Posterior cingulate gyrus (tissue), 11 donors: ENCODE measurements at places on chromosomes 6 and 20.

- DNase-seq, result no peak
Measured at GRCh38 chr6:136446579-136447187, 103.5 kb downstream of the MAP7 start.

DNA sequence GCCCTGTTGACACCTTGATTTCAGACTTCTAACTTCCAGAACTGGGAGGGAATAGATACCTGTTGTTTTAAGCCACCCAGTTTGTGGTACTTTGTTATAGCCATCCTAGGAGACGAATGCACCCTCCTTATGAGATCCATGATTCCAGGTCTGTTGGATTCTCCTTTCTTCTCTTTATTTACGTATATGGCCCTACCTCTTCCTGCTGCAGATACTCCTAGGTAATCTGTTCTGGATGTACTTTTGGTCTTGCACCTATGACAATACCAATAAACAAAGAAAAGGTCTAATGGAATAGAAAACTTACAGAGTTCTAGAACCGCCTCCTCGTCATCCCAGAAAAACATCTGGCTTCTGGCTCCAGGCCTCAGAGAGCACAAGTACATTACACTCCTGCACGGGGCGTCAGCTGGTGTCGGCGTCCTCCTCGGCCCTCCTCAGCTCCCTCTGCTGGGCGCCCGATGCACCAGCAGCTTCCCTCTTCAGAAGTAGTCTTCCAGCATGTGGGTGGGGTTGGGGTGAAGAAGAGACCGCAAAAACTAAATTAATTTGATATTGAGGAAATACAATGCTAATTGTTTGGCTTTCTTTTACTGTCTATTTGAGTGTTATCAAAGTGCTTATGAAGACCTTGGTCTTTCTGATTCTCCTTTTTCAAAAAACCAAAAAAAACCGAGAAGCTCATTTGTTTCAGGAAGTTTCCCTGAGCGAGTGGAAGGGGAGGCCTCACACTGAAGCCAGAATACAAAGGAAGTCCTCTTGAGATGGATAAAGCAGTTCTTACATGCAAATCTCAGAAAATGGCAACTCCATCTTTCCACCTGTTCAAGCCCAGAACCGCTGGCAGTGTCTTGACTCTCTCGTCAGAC lies 9.7 kb upstream of the ATXN1 start:
- DNase-seq, result peak; percentile 65

- no peak for DNase-seq
Measured at GRCh38 chr6:143766185-143766553, 77.0 kb upstream of the LTV1 start.

DNA sequence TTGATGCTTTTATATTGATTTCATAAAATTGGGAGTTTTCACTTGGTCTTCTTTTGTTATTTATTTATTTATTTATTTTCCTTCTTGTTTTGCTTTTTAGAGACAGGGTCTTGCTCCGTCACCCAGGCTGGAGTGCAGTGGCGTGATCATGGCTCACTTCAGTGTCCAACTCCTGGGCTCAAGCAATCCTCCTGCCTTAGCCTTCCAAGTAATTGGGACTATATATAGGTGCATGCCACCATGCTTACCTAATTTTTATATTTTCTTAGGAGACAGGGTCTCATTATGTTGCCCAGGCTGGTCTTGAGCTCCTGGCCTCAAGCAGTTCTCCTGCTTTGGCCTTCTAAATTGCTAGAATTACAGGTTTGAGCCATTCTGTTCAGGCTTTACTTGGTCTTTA lies 38.3 kb upstream of the MYLK2 start:
- DNase-seq, result no peak

- no peak for DNase-seq
Measured at GRCh38 chr6:148109732-148110131, 232.9 kb upstream of the SASH1 start.

DNA sequence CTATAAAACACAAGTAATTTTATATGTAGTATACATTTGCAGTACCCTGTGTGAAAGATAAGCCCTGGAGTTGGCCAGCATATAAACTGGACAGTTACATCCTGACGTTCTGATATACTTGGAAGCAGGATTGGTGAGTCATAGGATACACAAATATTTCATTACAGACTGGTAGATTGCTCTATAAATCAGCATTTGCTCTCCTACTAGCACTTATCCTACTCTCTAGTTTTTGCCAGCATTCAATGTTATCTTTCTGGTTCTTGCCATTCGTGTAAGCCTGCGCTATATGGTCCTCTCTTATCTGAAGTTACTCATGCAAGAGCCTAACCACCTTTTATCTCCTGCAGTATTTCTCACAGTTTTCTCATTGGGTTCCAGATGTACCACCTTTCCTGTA lies 680.2 kb upstream of the MMS22L start:
- DNase-seq, result no peak

DNA sequence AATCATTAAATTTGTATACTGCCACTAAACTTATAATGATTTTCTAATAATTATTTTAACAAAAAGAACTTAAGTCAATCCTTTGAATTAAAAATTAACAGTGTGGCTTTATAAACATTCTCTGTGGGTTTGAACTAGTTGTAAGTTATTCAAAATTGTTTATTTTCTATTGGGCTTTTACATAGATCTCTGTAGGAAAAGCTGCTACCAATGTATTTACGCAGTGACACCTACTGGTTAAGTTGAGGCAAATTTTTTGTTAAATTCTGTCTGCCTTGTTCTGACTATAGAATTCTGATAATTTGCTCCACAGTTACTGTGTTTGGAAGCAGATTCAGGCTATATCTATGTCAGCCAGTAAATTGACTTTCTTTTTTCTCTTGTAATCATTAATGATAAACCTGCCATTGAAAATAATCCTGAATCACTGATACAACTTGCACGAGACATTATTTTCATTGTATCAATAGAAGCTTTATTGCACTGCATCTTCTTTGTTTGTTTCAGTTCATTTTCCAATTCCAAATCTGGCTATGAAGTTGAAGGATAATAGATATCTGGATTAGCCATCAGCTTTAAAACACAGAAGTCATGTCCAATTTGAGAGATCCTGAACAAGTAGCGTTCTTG lies 66.0 kb upstream of the UTRN start:
- no peak for DNase-seq

GRCh38 chr20:37969949-37970855 lies 63.1 kb downstream of the TTI1 start:
- DNase-seq, result no peak

DNA sequence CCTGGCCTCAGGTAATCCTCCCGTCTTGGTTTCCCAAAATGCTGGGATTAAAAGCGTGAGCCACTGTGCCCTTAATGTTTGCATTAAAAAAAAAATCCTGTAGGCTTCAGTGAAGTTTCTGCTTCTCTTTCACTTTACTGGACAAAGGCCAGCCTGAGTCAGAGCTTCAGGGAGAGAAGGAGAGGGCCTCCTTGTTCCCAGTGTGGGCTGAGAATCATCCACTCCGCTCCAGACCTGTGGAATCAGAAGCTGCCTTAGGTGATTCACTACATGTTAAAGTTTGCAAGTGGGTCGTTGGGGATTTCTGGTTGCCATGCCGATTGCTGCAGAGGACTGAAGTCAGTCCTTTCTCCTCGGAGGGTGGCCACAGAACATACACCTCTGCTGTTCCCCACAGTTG lies 113.3 kb upstream of the EEF1E1 start:
- DNase-seq, result no peak

GRCh38 chr6:35096129-35096862 lies 44.8 kb downstream of the TCP11 start:
- DNase-seq, result no peak

GRCh38 chr6:148835920-148836441 lies 89.2 kb downstream of the UST start:
- DNase-seq, result no peak

DNA sequence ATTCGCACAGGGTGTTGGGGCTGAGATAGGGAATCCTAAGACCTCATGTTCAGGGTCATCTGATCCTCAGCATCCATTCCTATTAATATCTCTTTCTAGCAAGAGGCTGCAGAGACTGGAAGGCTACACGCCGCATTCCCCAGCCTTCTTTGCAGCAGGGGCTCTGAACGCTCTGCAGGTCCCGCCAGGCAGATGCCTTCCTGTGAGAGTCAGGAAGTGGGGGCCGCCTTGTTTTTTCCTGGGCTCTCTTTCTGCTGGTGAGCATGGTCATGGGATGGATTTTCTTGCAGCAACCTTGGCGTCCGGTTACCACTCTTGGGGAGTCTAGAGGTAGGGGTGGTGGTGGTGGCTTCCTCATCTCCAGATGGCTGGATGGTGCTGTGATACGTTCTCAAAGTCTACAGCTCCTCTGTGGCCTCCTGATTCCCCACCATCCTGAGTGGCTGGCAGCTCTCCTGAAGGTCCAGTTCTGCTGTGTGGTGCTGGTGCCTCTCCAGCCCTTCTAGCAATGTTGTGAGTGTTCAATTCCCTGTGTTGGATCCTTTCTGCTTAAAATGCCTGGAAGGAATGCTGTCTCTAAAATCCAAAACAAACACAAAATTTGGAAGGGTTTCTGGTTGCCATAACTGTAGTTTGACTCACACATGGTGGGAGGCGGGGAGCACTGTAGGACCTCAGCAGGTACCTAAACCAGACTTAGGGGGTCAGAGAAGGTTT lies 111.9 kb downstream of the CEBPB start:
- DNase-seq, result peak; percentile 54

GRCh38 chr6:45300736-45301135 lies 27.4 kb upstream of the RUNX2 start:
- DNase-seq, result no peak

DNA sequence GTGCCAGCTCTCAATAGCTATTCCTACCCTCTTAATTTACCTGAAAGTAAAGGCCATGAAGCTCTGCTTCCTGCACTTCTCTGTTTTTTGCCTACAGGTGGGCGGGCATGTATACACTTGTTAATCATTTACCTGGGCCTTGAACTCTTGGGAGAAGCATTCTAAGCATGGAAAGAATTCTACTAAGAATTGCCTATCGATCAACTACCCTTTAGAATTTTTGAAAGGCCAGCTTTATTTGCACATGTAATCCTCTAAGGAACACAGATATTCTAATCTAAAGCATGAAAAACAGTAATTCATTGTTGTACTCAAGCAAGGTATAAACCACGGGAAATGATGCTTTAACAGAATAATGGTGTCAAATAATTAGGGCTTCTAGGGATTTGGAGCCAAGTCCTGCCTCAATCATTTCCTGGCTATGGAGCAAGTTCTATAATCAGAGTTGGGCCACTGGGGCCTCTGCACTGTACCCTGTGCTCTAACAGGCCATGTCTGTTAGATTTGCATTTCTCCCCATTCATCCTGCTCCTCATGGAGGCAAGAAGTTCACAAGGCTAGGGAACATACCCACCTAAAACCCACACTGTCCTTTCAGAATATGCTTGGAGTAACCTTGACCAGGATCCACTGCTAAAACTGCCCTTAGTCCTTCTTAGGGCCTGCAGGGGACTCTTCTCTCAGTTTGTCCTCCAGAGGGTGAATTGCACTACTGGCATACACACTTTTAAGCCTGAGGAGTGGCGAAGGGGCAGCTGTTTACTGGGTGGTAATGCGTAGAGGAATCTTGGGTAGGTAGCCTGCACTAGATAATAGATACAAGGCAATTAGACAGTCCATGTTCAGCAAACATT lies 276.4 kb upstream of the JAG1 start:
- DNase-seq, result no peak

GRCh38 chr6:101758368-101758767 lies 364.9 kb downstream of the GRIK2 start:
- no peak for DNase-seq

- DNase-seq, result no peak
Measured at GRCh38 chr6:35500782-35501181, 3.9 kb upstream of the TEAD3 start.

- no peak for DNase-seq
Measured at GRCh38 chr20:8601542-8601912, 467.4 kb upstream of the PLCB4 start.

DNA sequence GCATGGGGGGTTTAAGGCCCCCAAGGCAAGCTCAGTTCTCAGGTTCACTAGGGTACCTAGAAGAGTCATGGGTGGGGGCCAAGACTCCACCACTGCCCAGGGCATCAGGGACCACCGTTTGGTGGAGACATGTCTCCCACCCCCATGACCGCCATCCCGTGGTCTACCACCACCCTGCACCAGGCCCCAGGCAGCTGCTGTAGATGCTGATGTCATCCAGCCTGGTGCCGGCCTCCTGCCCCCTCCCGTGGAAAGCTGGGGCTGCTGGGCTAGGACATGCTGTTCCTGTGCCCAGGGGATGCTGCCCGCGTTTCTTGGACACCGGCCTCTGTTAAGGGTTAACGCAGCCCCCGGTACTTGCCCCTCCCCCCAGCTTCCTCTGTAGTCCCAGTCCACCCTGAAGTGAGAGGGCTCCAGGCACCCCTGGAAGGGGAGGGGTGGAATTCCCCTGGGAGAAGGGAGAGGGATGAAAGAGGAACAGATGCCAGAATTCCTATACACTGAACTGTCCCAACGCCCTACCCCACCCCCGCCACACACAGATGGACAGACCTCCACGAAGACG lies 587 bp downstream of the IP6K3 start:
- DNase-seq, result peak; percentile 60

GRCh38 chr20:20276811-20277530 lies 90.9 kb upstream of the INSM1 start:
- DNase-seq, result no peak

DNA sequence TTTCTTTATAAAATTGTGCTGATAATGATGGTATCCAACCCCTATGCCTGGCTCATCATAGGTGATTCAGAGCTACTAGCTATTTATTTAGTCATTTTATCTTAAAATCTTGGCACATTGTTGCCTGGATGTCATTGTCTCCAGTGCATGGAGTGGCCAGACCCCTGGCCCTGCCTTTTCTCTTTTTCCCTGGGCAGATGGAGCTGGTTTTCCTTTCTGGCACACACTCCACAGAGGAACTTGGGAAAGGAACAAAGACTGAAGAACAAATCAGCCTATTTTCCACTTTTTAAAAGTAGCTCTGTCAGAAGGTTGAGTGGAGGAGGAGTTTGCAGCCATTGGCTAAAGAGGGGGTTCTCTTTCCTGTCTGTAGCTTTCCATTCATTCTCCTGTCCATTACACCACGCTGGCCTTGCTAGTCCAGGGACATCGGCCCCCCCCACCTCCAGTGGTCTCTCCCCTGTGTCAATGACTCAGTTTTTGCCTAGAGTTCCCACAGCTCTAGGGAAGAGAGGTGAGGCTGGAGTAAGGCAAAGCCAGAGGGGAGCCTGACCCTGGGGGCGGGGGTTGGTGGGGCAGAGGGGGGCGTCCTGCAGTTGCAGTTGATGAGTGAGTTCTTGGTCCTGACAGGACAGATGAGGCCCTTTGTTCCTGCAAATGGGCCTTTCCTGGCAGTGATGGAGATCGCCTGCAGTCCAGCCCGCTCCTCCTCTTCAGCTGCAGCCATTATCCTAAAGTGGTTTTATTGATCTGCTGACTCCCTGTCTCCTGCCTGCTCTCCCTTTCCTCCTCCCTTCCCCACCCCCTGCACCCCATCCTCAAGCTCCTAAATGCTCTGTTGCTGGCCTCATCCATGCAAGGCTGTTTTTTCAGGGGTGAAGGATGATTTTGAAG lies 774.5 kb downstream of the DHX35 start:
- DNase-seq, result no peak

GRCh38 chr6:110285306-110286060 lies 72.7 kb downstream of the METTL24 start:
- no peak for DNase-seq

GRCh38 chr6:16964553-16965499 lies 137.0 kb upstream of the STMND1 start:
- DNase-seq, result peak; percentile 75

GRCh38 chr6:10194816-10195672 lies 219.8 kb downstream of the TFAP2A start:
- no peak for DNase-seq

GRCh38 chr20:6407163-6407562 lies 284.3 kb upstream of the FERMT1 start:
- DNase-seq, result no peak

GRCh38 chr6:47423079-47423478 lies 54.5 kb upstream of the CD2AP start:
- DNase-seq, result no peak

- no peak for DNase-seq
Measured at GRCh38 chr6:154847318-154847717, 114.1 kb downstream of the SCAF8 start.
